ENCODE measurements at places on chromosomes 11 and 22.

DNA sequence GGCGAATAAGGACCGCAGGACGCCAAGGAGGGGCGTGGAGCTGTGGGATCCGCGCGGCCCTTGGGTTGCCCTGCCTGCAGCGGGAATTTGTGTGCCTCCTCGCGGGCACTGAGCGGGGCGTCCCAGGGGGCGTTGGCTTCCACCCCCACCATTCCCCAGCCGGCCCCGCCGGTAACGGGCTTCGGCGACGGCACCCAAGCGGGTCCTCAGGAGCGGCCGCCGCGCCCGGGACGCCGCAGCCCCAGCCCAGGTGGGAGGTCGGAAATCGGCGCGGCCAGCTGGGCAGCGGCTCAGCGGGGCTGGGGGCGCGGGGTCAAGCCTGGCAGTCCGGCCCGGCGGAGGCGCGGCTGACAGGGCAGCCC, 320 bp downstream of the CLTCL1 start:
- no peaks in the 10 kb centered on the region for H3K36me3 ChIP-seq
- H3K27ac ChIP-seq: no peak overlapping the region
- peaks cover 55% of the 10 kb centered on the region for H3K27me3 ChIP-seq
- peak; percentile 30 for DNase-seq
- peaks cover 27% of the 10 kb centered on the region for H3K4me1 ChIP-seq

DNA sequence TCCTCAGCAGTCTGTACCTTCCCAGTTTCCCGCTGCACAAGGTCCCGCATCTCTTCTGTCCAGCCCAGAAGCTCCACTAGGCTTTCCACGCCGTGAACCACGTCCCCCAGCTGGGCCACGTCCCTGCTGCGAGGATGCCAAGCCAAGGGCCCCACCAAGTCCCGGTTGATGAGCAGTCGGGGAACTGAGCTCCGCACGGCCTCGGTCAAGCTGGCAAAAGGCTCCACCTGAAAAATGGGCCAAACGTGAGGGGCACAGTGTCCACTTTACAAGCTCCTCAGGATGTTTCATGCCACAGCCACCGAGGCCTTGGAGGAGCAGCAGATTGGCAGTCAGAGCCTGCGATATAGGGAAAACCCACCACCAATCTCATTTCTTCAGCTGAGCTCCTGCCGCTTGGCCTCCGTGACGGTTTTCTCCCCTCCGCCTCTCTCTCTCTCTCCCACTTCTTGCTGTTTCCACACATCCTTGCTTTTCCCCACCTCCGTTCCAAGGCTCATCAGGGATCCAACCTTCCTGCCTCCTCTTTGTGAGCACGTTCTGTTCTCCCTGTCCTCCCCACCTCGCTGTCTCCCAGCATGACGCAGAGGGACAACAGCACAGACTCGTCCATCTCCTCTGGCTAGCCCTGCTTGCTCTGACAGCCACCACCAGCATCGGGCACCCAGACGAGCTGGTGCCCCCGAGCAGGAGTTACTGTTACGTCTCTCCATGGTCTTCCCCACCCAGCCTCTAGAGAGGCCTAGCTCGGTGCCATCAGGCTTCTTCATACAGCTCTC, 11.5 kb downstream of the RIC8A start:
- H3K36me3 ChIP-seq: peaks cover 19% of the 10 kb centered on the region
- H3K27me3 ChIP-seq: no peaks in the 10 kb centered on the region
- H3K27ac ChIP-seq: no peak overlapping the region
- no peak overlapping the region for H3K4me3 ChIP-seq
- no peak for DNase-seq
- peaks cover 10% of the 10 kb centered on the region for H3K4me1 ChIP-seq

DNA sequence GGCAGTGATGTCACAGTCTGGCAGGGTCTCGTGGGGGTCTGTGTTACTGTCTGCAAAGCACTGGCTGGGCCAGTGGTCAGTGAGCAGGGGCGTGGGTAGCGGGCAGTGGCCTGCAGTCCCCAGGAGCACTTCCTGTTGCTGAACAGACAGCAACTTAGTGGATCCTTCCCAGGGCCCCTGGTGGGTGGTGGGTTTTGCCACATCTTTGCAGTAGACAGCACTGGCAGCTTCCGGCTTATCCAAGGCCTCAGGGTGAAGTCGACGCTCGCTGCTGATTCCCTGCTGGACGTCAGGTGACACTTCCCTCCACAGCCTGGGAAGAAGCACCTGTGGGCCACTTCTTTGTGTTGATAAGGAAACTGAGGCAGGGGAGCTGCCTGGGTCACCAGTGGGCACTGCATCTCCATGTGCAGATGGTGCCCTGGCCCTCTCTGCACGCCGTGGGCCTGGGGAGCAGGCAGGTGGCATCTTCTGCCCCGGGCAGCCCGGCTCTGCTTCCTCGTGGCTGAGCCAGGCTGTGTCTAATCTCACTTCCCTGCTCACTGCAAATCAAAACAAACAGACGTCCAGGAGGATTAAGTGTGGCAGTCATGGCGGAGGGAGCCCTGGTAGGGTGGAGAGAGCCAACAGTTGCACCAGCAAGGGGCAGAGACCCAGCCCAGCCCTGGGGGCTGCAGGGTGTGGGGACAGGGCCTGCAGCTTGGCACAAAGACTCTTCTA, 79.8 kb downstream of the KCNQ1 start:
- H3K36me3 ChIP-seq: no peaks in the 10 kb centered on the region
- H3K4me1 ChIP-seq: peaks cover 29% of the 10 kb centered on the region
- no peak for DNase-seq
- no peaks in the 10 kb centered on the region for H3K27me3 ChIP-seq
- no peak overlapping the region for H3K4me3 ChIP-seq

DNA sequence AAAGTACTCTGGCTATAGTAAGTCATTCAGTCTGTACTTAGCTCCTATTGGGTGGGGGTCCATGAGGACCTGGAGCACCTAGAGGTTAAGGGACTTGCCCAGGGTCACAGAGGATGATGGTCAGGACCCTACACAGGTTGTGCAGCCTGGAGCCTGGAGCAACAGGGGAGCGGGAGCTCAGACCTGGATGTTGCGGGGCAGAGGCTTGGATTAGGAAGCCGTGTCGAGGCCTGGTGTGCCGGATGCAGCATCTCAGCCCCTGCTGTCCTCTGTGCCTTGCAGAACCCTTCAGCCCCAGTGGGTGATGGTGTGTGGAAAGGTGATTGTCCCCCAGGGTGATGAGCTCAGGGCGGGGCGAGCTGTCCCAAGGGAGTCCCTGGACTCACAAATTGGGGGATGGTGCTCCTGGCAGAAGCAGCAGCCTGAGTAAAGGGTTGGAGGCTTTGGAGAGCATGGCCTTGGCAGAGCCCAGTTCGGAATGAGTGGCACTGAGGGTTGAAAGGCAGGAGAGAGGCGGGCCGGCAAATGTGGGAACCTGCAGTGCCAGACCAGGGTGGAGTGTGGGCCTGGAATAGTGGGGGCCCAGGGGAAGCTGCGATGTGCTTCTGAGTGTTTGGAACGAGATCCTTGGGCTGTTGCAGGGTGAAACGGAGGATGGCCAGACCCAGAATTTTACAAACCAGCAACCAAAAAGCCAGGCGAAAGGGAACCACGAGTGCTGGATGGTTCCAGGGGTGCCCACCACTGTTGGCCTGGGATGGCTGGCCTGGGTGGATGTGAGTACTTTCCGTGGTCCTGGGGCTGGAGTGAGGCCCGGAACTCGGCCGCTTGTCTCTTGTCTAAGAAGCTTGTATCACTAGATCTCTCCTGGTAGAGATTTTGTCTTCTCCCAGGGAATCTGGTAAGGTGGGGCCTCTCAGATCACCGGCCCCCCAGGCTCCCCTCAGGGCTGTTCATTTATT, 2.9 kb downstream of the TPCN2 start:
- H3K4me3 ChIP-seq: peak overlapping the region; percentile 7
- peaks cover 41% of the 10 kb centered on the region for H3K4me1 ChIP-seq
- no peaks in the 10 kb centered on the region for H3K36me3 ChIP-seq
- no peak for DNase-seq
- no peaks in the 10 kb centered on the region for H3K27me3 ChIP-seq
- peak overlapping the region; percentile 31 for H3K27ac ChIP-seq
